ENCODE measurements at places on chromosomes 6 and 20.

DNA sequence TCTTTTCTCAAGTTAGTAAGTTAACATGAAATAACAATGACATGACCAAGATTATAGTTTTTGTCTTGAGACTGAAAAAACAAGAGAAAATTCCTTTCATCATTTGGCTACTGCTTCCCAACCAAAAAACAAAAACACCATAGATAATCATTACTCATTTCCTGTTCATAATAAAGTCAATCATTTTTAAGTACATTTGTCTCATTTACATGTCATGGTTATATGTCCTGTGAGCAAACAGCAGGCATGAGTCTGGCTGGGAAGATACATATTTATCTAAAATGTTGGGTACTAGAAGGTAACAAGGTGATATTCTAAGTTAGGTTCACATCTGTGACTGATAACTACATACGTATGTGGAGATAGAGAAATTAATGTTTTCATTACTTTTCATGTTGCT is 180.5 kb downstream of the ISM1 start:
- DNase-seq: no peak

GRCh38 chr20:47818996-47819609 is 33.8 kb upstream of the SULF2 start:
- DNase-seq: no peak

- no peak for DNase-seq
Observed at GRCh38 chr20:428658-429200, 20.6 kb downstream of the RBCK1 start.

DNA sequence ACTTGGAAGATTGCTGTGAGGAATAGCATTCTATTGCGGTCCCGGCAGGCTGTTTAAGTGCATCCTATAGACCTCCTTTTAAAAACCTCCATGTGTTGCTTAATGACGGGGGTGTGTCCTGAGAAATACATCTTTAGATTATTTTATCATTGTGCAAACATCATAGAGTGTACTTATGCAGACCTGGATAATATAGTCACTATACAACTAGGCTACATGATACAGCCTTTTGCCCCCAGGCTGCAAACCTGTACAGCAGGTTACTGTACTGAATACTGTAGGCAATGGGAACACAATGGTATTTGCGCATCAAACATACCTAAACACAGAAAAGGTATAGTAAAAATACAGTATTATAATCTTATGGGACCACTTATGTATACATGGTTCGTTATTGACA is 175.6 kb downstream of the RNF144B start:
- no peak for DNase-seq
